ENCODE measurements at places on chromosomes 4 and X.

- no peak for DNase-seq
Observed at GRCh38 chr4:116389139-116389538, 696.2 kb downstream of the TRAM1L1 start.

GRCh38 chr4:120053911-120054310 is 12.7 kb downstream of the MAD2L1 start:
- no peak for DNase-seq

DNA sequence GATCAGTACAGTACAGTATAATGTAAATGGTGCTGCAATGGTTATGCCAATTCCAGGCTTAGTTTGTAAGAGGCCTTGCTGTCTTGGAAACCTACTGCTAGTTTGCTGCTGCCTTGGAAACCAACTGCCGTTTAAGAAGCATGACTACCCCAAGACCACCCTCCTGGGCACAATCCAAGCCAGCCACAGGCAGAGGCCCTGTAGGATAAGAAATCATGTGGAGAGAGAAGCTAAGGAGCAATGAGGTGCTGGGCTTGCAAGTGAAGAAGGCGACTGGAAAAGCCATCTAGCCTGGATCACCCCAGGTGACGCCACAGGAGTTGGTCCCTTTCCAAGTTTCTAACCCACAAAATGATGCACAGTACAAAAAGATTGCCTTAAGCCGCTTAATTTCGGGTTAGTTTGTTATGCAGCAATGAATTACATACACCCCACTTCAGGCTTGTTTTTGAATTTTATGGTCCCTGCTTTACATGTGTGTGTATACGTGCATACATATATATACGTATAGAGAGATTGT is 16.9 kb downstream of the ZFP42 start:
- no peak for DNase-seq

DNA sequence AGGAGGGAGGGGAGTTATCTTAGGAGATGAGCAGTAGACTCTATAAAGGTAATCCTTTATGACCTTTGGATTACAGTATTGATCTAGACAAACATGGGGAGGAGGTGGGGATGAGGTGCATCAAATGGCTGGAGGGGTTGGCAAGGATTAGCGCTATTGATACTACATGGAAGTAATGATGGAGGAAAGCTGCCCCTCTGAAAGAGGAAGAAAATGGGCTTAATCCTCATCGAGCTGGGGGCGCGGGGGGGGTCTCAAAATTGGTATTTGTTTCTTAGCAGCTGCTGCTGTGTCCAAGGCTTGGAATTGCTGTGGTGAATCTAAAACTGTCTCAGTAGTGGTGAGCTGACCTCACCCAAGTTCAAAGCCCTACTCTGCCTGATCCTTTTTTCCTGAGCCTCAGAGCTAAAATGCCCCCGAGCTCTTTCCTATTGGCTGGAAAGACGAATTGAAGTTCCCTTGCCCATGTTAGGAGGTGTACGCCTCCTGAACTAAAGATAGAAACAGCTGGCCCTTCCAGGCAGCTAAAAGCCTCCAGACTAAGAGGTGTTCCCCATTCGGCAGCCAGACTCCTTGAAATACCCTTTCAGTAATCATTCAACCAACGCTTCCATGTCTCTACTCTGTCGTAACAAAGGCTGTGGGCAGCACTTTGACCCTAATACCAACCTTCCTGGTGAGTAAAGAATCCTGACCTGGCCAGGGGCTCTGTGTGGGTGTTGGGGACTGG is at the start of gene ITGB1BP2:
TSS of gene ITGB1BP2 (plus strand) at position 556 of the 730 bp plus-strand sequence. CDS start at position 613, 57 bp downstream.
- no peak for DNase-seq

GRCh38 chr4:154743683-154744340 is at the start of gene LRAT:
LRAT (plus strand) TSS chr4:154744000; CDS start chr4:154744327, 327 bp downstream.
- peak; percentile 75 for DNase-seq

GRCh38 chr4:81084634-81085033 is 54.1 kb downstream of the BMP3 start:
- no peak for DNase-seq

GRCh38 chrX:138925330-138925729 is 213.8 kb upstream of the FGF13 start:
- DNase-seq: no peak

DNA sequence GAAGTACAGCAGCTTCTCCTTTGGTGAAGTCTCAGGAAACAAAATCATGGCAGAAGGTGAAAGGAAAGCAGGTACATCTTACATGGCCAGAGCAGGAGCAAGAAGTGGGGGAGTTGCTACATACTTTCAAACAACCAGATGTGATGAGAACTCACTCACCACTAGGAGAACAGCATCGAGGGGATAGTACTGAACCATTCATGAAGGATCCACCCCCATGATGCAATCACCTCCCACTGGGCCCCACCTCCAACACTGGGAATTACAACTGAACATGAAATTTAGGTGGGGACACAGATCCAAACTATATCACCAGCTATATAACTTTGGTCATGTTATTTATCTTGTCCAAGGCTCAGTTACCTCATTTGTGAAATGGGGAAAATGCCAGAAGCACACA is 159.4 kb downstream of the OPHN1 start:
- no peak for DNase-seq

DNA sequence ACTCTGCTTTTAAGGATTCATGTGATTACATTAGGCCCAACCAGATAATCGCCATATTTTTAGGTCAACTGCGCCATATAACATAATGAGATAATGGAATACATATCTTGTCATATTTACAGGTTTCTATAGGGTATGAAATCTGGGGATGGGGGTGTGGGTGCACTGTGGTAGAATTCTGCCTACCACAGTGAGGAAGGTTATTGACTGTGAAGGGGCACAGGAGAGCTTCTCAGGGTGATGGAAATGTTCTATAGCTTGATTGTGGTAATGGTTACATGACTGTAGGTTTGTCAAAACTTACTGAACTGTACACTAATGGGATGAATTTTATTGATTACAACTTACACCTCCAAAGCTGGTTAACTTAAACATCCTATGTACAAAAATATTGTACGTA is 15.9 kb downstream of the USP53 start:
- no peak for DNase-seq
